ENCODE measurements at places on chromosomes 4 and X.
A peak's percentile ranks its signal among the peaks of the same experiment; 100 is the strongest.

- no peak for DNase-seq
These were observed 41.8 kb upstream of the IQSEC2 start for GRCh38 chrX:53323196-53323595.

DNA sequence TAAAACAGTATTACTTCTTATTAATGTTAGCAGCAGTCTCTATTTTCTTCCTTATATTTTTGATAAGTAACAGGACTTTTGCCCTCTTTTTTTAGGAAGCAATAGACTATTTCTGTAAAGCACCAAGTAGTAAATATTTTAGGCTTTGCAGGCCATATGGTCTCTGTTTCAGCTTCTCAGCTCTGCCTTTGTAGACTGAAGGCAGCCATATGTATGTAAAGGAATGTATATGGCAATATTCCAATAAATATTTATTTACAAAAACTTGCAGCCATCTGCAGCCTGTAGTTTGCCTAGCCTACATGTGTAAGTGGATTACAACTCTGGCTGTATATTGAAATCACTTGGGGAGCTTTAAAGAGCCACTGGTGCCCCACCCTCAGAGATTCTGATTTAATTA is 15.0 kb downstream of the RADX start:
- DNase-seq: no peak

DNA sequence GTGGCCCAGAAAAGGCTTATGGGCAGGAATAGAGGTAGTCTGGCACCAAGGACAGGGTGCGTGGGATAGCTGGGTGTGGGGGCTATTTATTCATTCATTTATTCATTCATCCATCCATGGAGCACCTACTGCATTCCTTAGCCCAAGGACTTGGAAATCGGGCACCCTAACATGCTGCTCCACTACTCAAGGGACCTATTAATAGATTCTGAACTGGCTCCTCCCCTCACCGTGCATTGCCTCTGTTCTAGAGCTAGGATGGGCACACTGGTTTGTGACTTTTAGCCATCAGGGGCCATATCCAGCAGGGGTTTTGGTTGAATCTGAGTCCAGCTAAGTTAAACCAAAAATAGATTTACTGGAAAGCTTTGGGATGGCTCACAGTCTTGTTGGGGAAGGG is 30.6 kb upstream of the PJA1 start:
- DNase-seq: no peak

- no peak for DNase-seq
These were observed 348.6 kb downstream of the AR start for GRCh38 chrX:67892401-67892800.

- DNase-seq: peak; percentile 22
These were observed 7.2 kb upstream of the FAM9C start for GRCh38 chrX:13051529-13052172.
